ENCODE measurements at places on chromosomes 3 and 15.

DNA sequence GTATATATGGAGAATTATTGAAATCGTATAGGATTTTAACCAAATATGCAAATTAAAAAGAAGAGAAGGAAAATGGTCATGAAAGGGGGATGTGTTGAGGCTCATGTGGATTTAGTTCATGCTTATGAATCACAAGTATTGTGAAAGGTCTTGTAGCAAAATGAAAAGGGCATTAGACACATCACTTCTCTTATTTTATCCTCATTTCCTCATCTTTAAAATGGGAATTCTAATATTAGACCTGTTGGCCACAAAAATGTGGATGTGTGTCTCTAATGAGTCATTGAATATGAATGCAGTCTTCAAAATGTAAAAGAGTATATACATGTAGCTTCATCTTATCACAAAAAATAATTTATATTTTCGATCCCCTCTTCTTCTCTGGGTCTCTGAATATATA, 14.9 kb upstream of the ALCAM start:
- no peak for DNase-seq

DNA sequence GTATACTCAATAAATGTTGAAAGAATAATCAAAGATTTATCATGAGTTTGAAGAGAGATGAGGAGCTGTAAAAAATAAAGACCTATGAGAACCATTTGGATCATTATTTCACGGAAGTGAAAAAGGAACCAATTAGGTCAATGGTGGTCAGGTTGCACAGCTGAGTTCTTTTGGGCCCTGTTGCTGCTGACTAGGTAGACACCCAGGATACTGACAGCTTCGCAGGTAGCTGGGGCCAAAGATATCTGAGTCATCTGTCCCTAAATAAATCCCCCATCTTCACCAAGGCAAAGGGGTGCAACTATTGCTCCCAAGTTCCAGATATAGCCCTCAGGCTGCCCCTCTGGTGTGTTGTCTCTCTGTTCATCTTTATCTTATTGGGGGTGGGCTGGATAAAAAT, 5.0 kb upstream of the ARL14 start:
- DNase-seq = no peak

DNA sequence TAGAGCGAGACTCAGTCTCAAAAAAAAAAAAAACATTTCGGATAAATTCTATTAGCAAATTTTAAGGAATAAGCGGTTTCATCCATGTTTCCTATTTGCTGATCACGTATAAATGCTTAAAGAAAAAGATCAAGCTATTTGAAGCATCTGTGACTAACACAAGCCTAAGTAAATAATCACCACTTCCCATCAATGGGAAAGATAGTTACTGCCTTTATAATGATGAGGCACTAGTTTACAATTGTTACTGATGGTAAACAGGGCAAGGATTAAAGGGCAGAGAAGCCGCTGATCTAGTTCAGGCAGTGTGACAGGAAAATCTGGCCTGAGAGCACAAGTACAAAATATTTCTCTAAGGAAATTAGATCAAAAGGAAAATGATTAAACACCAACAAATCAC, 13.7 kb downstream of the CLPX start:
- no peak for DNase-seq

GRCh38 chr3:169676925-169677537, 13.5 kb upstream of the MECOM start:
- DNase-seq = no peak

DNA sequence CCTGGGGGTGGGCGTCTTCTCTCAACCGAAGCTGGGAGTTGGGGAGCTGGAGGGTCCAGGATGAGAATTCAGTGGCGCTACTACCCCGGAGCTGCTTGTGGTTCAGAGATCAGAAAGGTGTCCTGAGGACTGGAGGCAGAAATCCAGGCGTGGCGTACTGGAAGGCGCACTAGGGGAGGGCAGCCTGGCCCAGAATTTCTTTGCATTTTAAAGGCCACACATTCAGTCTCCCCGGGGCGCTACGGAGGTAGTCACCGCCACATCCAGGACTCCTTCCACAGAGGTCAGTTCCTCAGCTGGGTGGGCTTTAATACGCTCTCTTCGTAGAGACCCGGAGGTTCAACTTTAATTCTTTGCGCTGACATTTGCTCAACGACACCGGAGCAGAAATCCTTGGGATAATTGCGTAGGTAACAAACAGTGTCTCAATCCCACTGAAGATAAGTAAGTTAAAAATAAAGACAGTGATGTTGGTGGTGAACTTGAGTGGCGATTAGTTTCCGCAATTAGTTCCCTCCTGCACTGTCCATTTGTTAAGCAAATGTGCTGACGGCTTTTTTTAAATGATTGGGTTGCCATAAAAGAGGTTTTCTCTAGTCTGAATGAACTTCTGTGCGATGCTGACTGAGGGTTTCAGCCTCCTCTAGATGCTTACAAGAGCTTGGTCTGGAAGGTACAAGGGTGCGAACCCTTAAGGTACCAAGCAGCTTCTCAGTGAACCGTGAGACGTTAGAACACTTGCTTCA, 535 bp downstream of the MCTP2 start:
- no peak for DNase-seq
